IPS DF 6.9 (cell line): ENCODE measurements at places on chromosomes 2 and 18.

GRCh38 chr2:61688369-61689334 is 150.5 kb upstream of the XPO1 start:
- DNase-seq: no peak

- no peak for DNase-seq
Observed at GRCh38 chr18:79503406-79503805, 107.7 kb downstream of the NFATC1 start.

DNA sequence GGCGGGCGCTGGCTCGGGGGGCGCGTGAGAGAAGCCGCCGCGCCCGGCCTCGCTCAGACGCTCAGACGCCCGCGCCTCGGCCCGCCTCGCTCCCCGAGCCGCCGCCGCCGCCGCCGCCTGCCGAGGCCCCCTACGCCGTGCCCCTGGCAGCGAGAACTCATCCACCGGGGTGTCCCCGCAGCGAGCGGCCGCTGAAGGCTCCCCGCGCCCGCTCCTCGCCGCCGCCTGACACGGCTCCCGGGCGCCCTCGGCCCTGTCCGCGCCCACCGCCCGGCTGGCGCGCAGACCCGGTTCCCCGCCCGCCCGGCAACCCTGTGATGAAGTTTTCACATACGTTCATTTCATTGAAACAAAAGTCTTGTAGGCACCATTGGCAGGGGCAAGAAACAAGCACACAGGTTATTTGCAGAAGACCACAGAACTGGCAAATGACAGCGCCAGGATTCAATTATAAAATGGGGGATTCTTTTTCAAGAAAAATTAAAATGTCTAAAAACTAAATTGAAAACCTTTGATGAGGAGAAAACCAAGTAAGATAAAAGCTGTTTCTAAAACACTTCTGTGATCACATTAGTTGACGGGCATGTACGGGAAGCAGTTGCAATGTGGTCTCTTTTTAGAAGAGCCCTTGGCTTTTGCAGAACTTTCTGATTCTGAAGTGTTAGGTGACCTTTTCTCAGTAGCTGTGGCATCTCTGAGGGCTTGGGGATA is 50.5 kb upstream of the TUBA3D start:
- no peak for DNase-seq

DNA sequence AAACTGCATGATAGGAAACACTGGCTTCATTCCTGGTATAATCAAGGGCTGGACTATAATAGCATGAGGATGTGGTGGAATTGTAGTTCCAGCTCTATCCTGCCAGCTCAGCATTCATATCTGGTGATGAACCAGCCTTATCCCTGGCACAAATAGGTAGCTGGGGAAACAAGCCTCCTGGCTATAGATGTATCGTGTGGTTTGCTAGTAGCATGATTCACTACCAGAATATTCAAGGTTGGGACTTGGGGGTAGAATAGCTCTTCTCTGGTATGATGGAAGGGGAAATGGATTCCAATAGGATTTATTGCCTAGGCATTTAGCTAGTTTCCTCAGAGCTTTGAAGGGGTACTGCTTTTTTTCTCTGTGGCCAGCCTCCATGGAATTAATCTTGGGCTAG is 532.8 kb downstream of the FBXO15 start:
- no peak for DNase-seq

DNA sequence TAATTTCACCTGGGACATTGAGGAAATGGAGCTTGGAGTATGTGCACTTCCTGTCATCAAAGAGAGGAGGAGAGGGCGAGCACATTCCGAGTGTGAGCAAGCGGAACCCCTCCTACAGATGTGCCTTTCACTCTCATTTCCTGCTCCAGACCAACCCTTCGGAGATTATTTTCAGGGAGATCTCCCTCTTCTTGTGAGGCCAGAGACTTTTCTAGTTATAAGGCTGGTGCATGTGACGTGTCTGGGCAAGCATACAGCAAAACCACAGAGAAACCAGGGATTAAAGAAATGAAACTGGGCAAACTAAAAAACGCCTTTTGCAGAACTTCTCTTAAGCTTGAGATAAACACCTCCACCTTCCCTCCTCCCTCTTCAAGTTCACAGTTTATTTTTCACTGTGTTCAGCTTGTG is 409.2 kb upstream of the TCF4 start:
- DNase-seq: no peak

GRCh38 chr2:71607151-71607889 is 154.0 kb downstream of the DYSF start:
- DNase-seq: no peak

DNA sequence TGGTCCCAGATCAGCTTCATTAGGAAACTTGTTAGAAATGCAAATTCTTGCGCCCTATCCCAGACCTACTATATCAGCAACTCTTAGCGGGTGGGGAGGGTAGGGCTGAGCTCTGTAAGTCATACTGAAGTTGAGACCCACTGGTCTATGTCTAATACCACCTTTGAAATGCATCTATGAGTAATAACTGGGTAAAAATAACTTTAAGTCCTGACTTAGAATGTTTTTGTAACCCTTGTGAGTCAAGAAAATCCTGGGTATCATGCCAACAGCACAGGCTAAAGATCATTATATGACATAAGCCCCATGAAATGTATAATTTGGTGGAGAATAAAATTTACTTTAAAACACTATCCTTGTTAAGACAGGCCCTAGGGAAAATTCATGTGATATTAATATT is 41.4 kb downstream of the PRKD3 start:
- no peak for DNase-seq

DNA sequence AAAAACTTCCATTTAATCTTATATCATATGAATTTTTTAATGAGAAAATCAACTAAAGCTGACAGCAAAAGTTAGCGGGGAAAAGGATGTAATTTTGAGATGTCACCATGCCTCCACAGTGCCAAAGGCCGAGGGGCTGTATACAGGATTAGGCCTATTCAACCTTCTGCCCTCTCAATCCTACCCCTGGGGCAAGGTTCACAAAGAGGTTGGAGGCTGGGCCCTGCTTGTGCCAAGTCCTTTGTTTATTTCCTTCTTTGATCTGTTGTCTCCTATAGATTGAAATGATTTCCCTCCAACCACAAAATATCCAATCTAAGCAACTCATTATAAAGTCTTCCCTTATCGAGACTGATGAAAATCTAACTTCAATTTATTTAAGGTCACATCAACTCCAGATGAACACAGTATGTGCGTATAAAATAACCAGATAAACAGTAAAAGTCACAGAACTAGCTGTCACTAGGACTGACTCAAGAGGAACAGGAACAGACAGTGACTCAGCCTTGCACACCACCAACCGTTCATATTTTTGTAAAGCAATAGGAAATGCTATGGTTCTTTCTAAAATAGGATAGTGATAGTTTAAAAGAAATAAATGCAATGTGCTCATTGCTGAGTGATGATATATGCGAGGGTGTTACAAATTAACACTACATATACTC is 95.8 kb downstream of the SLC25A12 start:
- DNase-seq: no peak

DNA sequence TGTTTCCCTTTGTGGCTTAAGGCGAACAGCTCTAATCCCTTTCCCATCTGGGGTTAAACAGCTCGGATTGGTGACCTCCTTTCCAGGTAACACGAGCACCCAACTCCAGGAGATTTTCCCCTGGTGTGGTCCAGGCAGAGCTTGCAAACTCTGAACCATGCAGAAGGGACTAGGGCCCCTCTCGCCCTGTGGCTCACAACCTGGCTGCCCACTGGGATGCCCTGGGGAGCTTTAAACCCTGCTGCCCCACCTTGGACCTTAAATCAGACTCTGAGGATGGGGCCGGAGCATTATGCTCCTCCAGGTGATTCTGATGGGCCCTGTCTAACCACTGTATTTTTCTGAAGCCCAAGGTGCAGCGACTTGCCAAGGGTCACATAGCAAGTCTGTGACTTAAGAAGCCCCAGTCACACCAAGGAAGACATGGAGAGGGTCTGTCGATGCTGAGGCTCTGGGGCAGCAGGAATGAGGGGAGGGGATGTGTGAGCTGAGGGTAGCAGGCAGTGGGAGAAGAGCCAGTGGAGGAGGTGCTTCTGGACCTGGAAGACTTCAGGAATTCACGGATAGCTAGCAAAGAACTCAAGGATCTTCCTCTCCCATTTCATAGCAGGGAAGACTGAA is 5.9 kb downstream of the ARID5A start:
- no peak for DNase-seq

GRCh38 chr2:86243950-86244733 is 44.9 kb downstream of the MRPL35 start:
- no peak for DNase-seq

GRCh38 chr2:165058476-165059265 is 103.3 kb upstream of the SLC38A11 start:
- DNase-seq: no peak

GRCh38 chr18:36660311-36660710 is 168.5 kb downstream of the TPGS2 start:
- DNase-seq: no peak

DNA sequence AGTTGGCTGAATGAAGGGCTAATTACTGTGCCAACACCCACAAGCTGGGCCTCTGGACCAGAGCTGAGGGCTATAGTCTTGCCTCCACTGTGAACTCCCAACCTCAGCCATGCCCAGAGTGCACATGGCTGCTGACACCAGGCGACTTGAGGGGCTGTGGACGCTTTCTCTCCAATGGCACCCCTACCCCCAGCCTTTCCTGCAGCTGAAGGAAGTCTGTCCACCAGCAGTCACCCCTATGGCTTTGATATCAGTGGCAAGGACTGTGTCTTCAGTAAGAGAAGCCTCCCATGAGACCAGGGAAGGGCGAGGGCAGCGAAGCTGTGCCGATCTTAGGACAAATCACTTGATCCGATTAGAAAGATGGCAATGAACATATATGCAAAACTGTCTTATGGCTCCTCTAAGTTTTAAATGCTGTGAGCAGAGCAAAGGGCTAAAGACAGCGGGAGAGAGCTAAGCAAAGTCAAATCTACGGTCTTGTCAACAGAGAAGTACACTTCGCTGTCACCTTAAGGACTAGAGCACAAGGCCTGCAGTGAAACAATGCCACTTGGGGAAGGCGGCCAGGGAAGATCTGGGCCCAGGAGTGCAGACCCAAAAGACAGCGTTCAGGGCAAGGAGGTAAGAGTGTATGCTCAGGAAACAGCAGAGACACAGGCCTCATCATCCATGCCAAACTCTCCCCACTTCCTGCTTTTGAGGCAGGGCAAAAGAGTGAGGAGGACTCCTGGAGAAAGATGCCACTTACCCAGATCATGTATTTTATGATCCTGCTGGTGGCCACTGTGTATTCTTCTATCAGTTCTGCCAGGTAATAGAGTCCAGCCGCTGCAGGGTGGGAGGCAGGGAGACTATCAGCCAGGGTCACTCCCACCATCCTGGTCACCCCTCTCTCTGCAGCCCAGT is 1.5 kb downstream of the TEX261 start:
- no peak for DNase-seq

GRCh38 chr2:66433945-66434678 is 813 bp upstream of the MEIS1 start:
- no peak for DNase-seq

DNA sequence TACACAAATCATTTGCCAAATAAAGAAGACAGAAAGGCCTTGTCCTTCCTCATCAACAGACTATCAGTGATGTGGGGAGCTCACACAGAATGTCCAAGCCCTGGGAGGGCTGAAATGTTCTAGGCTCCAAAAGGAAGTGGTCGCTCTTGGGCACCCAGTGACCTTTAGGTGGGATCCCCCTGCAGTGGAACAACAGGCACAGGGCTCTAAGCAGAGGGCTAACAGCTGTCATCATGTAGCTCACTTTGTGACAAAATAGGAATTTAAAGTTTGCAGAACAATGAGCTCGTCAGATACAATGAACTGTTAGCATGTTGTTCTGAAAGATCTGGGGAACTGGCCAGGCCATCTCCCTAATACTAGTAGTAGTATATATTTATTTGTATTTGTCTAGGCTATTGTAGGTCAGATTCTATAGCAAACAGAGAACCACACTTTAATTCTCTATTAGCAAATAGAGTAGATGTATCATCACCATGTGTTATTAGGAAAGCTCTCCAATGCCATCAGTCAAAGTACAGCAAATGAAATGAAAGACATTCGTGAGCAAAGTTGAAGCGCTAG is 151.5 kb upstream of the MAP3K20 start:
- no peak for DNase-seq

DNA sequence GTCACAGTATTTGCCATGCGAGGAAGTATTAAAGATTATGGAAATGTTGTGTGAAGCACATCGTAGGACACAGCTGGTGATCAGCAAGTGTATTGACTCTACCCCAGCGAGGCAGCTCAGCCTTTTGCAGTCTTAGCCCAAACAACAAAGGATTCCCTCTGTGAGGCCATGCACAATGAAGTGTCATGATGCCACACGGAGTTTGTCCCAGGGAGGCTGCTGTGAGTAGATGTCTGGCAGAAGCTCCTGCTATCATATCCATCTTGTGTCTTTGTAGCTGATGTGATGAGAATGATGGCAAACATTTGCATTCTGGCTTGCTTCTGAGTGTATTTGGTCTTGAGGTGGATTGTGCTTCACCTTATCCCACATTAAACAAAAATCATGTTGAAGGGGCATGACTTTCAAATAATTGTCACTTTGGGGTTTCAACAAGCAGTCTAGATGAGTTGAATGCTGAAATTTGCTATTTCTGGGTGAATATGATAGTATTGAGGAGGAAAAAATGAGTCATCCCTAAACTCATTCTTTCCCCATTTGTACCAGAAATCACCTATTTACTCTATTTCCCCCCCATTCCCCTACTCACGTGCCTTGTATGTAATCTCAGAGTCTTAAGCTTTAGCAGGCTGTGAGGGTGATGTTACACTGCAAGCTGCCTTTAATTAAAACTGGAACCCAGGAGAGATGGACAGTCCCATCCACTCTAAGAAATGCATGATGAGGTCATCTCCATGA is 273.5 kb downstream of the RNF144A start:
- no peak for DNase-seq

DNA sequence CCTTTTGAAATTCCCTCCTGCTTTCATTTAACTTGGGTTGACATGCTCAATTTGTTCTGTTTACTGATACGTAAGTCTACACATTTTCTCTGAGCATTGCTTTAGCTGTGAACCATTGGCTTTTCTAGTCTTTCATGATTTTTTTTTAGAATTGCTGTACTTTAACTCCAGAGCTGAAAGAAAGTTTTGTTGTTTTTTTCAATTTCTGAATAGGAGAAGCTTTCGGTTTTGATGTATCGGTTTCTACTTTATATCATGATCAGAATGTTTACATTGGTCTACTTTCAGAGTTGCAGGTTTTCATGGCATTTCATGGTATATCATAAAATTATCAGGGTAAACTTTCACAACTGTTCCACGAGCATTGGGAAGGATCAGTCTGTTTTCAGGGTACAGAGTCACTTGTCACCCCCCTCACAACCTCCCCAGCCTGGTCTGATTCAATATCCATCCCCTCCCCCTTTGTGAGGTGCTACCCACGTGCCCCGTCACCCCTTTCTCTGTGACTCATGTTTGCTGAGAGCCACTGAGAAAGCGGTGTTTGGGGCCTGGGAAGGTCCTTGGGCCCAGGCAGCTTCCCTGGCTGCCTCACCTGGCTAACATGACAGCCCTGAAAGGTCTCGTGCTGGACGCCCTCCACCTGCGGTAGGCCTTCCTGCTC is 7.0 kb downstream of the ASTL start:
- no peak for DNase-seq

DNA sequence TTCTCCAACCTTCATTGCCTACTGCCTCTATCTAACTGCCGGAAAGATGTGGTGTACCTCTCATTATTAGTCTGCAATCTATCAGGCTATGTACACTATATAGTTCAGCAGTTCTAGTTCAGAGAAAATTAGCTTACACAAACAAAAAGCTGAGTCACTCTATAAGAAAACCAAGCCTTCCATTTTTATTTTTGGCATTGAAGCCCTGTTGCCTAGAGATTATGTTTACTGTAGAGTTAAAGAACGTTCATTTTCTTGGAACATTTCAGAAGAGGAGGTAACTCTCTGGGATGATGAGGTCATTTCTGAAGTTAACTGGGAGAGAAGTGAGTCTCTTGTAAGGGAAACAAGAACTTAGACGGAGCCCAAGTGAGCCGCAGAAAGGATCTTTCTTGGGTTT is 133.5 kb downstream of the FAM124B start:
- no peak for DNase-seq
